Activated T-helper 9 cell treated with anti-CD3 and anti-CD28 coated beads, Interleukin-2, amount 50 U/mL, for 16 hours (primary cell): ENCODE measurements at places on chromosomes 1 and 21.

GRCh38 chr1:33792651-33793050, 71.2 kb upstream of the HMGB4 start:
- no peak for DNase-seq

GRCh38 chr1:216169351-216169750, 253.9 kb downstream of the USH2A start:
- DNase-seq, result no peak

- no peak for DNase-seq
These were observed 75.4 kb downstream of the RPAP2 start for GRCh38 chr1:92374223-92374622.

DNA sequence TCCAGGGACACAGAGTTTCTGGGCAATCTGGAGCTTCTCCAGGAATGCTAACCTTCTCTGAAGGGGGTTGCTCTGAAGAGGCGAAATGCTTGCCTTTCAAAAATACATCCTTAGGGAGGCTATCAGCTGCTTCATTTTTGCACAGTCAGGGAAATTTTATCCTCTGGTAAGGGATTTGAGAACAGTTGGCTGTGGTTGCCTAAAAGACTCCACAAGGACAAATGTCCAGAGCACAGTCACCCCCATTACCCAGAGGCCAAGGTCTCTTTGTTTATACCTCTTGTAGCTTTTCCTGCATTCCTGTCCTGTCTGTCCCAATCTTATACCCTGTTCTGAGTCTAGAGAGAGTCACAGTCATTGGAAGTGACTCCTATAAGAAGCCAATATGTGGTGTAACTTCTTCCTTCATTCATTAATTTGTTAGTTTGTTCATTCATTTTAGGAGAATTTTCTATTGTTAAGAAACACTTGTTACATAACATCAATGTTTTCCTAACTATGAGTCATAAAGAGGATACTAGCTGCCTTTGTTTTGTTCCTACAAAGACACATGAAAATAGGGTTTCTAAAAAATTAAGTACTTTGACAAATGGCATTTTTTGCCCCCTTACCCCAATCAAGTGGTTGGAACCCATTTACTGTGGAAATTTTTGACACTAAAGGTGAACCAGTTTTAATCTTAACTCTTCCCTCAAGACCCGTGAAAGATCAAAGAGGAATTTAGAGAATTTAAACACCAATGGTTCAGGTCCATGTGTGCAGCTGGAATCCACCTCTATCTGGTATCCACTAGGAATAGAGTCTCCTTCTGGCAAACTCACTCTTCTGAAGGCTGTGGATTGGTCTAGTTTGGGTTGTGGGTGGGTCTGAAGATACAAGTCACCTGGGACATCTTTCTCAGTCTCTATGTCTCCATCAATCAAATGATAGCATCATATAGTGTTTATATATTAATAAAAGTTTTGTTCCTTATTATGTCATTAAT, 47.1 kb downstream of the GPR88 start:
- DNase-seq, result no peak

DNA sequence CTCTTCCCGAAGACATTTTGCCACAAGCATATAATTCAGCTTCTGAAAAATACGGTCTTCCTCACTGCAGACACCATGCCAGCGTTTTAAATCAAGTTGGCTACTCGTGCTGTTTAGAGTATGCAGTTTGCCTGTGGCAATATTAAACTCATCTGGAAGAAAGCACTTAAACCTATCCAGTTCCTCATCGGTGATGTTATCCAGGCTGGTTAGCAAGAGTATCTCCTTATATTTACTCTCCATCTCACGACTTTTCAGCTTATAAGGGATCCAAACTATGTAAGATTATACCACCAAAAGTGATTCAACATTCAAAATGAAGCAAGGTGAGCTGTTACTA, 9.7 kb upstream of the IFI16 start:
- DNase-seq, result no peak

- no peak for DNase-seq
These were observed 421.4 kb upstream of the RUNX1 start for GRCh38 chr21:35470522-35470921.

DNA sequence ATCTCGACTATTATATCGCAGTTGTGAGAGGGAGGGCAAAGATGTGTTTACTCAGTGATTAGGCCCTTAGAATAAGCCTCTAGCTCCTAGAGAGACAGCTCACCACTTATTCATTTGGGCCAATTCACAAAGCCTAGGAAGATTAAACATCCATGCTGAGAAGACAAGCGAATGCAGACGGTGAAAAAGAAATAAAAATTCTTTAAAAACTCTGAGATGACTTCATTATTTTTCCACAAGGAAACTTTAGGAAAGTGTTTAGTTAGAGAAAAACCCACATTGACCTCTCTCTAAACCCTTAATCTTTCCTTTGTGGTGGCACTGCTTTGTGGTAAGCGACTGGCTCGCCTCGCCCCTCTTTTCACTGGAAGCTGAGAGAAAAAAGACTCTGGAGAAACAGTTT, 146.8 kb upstream of the DMRTA2 start:
- no peak for DNase-seq

DNA sequence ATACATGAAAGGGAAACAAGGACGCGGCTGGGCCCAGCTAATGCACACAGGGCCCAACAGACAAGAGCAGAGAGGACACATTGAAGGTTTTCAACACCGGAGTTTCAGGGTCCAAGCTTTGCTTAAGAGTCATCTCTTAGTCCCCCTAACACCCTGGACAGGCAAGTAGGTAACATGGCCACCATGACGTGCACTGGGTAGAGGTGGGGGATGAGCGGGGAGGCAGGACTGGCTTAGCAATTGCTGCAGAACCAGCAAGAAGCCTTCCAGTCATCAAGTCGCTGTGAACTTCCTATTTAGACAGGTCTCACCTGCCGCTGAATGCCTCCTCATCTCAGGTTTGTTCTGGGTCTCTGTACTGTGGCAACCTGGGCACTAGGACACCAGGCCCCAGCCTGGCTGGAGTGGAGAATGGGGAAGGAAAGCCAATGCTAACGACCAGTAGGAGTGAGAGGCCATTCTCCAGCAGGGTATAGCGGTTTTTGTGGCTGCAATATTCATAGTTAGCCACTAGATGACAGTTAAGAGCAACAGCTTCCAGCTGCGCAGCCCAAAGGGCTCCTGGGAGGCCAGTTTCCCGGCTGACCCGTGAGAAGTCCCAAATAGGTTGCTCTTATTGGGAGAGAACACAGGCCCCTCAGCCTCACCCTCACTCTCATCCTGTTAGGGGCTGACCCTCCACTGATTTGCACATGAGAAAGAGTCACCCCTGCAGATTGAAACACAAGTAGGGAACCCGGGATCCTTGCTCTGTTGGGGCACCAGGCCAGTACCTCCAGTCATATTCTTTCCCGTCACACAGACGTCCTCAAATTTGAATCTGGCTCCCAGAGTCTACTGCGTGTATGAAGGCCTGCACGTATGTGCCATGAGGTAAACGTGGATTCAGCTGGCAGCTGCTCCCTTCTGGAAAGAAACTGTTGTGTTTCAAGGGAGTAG, 6.0 kb upstream of the PIGC start:
- no peak for DNase-seq

- DNase-seq, result no peak
These were observed 243.9 kb downstream of the FOXD2 start for GRCh38 chr1:47681735-47682134.

- no peak for DNase-seq
These were observed 200.7 kb upstream of the POU3F1 start for GRCh38 chr1:38246955-38247952.

DNA sequence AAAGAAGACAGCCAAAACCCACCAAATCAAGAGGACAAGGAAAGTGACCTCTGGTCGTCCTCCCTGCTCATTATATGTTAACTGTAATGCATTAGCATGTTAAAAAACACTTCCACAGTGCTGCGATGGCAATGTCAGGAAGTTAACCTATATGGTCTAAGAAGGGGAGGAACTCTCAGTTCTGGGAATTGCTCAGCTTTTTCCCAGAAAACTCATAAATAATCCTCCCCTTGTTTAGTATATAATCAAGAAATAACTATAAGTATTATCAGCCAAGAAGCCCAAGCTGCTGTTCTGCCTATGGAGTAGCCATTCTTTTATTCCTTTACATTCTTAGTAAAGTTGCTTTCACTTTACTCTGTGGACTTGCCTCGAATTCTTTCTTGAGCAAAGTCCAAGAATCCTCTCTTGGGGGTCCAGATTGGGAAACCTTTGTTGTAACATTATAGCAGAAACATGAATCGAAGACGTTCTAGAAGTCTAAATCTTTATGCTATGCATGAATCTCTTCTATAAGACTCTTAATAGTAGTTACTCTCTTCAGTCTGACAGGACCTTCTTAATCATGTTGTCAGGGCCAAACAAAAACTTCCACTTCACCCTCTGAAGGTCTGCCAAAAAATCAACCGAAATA, 110.0 kb upstream of the VANGL1 start:
- no peak for DNase-seq

GRCh38 chr1:223316082-223316481, 47.9 kb downstream of the SUSD4 start:
- no peak for DNase-seq

- no peak for DNase-seq
These were observed 74.6 kb upstream of the NFIA start for GRCh38 chr1:61007534-61008364.
